Right atrium auricular region (tissue), 2 donors: ENCODE measurements at places on chromosomes 11 and 22. TPM values are rescaled to one million over a fixed set of nuclear protein-coding genes. Genes with fewer than 3 reads are reported as not detected.

CASP1 gene
- 8.8 TPM for total RNA-seq

DEUP1 gene
- not detected for total RNA-seq

PRG3 gene
- not detected for total RNA-seq

RBMXL2 gene
- total RNA-seq: not detected

RIBC2 gene
- not detected for total RNA-seq

DNA sequence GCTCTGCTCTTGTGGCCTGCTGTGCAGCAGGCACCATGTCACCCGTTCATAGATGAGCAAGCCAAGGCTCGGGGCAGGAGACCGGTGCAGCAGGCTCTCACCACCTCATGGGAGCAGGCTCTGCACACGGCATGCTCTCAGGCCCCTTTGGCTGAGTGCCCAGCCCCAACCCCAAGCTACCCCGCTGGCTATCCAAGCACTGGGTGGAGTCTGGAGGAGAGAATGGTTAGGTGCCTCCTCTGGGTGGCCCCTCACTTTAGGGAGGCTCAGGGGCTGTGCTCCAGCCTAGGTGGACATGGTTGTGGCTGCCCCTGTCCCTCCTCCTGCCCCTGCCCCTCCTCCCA is 199.9 kb downstream of the IGLL1 start:
- DNase-seq: no peak

GRCh38 chr11:83409891-83410290 is 123.7 kb upstream of the CCDC90B start:
- no peak for DNase-seq

- no peak for DNase-seq
Observed at GRCh38 chr22:39894554-39895092, 1.1 kb upstream of the ENTHD1 start.

- DNase-seq: no peak
Observed at GRCh38 chr11:134478176-134478575, 66.1 kb upstream of the B3GAT1 start.

- DNase-seq: no peak
Observed at GRCh38 chr22:25661073-25661472, 80.9 kb upstream of the MYO18B start.
